Effector CD4-positive, alpha-beta T cell (primary cell): ENCODE measurements at places on chromosomes 7 and 10.

DNA sequence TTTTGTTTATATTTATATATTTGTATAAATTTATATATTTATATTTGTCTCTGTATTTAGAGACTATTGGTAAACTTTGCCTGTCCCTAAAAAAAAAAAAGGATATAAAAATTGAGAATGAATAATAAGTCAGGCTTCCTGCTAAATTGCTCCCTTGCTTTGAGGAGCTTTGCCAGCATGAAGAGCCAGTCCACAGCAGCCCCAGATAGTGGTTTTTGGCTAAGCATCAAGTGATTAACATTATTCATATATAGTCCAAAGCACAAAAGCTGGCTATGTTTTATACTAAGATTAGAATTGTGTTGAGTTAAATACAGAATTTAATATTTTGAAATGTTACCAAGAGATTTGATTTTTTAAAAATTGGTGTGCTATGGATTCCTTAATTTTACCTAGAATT is 264.9 kb upstream of the FERD3L start:
- DNase-seq = no peak

DNA sequence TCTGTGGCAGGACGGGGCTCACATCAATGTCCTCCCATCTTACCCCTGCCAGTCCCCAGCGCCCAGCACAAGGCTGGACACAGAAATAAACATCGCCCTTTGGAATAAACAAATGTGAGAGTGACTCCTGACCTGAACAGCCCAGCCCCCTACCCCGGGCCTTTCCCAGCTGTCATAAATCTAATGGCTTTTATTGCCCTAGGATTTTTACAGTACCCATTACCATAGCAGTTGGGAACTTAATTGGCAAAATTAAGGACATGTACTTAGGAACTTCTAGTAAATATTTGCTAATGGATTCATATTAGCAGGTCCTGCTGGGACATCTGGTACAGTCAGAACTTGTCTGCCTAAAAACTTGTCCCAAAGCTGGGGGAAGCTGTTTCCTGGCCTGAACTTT is 76.6 kb downstream of the GLRX3 start:
- DNase-seq = no peak

GRCh38 chr10:15370212-15370855 is 755 bp downstream of the FAM171A1 start:
- no peak for DNase-seq

DNA sequence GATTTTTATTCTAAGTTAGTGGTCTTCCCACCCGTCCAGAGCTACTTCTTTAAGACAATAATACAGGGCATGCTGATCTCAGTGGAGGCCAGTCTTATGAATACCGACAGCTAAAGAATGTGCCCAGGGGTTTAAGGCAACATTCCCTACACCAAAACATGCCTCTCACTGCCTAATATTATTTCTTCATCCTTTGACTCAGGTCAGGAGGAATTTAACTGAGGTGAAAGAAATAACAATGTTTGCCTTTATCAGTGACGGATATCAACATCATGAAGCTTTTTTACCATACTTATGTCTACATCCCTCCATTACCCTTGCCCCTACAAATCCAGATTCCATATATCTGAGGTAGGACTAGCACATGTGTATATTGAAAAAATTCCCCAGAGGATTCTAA is 33.3 kb upstream of the TES start:
- no peak for DNase-seq

DNA sequence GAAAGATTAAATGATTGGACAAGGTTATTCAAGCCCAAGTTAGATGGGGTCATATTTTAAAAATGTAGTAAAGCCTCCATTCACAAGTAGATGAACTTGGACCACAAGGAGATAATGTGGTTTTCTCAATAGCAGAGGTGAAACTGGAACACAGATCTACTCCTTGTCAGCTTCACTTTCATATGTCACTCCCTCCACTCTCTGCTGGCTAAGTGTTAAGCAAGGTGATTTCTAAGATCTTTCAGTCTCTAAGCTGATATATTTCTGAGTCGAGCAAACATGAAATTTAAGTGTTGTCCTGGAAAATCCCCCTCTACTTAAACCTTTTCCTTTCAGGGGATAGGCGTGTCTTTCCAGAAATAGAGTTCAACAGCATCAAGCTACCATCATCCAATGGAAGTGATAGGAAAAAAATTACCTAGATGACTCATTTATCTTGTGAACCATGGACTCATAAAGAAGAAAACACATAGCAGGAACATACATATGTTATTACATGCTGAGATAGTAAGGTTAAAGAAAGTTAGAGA is 275.0 kb downstream of the PTEN start:
- DNase-seq = no peak

GRCh38 chr10:4850397-4850796 is 24.4 kb downstream of the AKR1E2 start:
- DNase-seq = no peak

- DNase-seq = no peak
These were observed 16.4 kb upstream of the PDZD8 start for GRCh38 chr10:117391436-117392205.

GRCh38 chr10:77448226-77448625 is 189.4 kb downstream of the KCNMA1 start:
- no peak for DNase-seq

GRCh38 chr10:92175164-92175563 is 115.7 kb downstream of the CPEB3 start:
- DNase-seq = no peak

GRCh38 chr10:97135464-97135863 is 50.3 kb downstream of the SLIT1 start:
- DNase-seq = no peak

DNA sequence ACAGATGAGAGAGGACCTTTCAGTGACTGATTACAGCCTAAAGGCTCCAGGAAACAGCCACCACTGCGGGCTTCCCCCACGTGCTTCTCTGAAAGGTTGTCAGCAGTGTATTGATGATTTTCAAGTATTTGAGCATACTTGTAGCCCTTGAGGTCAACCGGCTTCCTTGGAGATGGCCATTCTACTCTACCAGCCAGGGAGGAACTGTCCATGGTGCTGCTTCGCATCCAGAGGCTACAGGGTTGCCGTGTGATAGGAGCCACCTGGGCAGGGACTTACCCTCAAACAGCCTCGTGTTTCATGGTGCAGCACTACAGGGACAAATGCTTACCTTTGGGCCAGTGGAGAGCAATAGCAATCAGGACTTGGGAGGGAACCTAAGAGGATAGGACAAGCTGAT is 179.5 kb downstream of the DPP6 start:
- DNase-seq = no peak

- no peak for DNase-seq
These were observed 578.5 kb downstream of the GALNT17 start for GRCh38 chr7:71710442-71710841.

DNA sequence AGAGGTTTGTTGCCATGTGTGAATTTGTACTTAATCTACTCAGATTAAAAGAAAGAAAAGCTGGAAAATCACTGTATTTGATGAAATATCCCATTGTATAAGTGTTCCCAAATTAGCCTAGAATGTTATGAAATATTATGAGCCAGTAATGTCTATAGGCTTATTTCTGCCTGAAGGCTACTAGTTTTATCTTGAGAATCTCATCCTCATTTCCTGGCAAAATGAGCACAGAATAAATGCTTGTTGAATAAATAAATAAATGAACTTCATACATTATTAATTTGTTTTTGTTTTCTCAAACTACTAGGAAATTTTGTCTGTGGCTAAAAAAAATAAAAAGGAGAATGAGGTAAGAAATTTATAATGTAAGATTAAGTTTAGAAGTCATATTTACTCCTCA is 25.5 kb downstream of the HELLS start:
- DNase-seq = no peak

DNA sequence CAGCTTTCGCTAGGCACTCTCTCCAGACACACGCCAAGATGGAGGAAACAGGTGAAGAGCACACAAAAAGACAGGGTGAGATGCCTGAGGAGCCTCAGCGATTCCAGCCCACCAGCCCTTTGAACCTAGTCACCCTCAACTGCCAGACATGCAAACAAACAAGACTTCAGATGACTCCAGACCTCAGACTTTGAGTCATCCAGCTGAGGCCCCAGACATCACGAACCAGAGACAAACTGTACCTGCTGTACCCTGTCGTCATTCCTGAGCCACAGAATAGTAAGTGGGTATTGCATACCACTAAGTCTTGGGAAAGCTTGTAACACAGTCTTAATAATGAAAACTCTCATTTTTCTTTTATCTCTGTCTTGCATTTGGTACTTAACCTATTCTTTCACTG is 126.6 kb upstream of the LSM8 start:
- DNase-seq = no peak
